Natural killer cell treated with Interleukin-12 subunit alpha and Interleukin-12 subunit beta and Interleukin-15 and Interleukin-18, amount 100 ng/mL, for 72 hours (primary cell): ENCODE measurements at places on chromosomes 4 and X. TPM values are rescaled to one million over a fixed set of nuclear protein-coding genes. Genes with fewer than 3 reads are reported as not detected.

Gene ARHGAP6
- total RNA-seq = 0.14 TPM

Gene SSX1
- total RNA-seq = not detected

Gene REELD1
- total RNA-seq = not detected

Gene SLC25A31
- total RNA-seq = not detected

Gene NWD2
- total RNA-seq = not detected

- DNase-seq = no peak
- H3K4me3 ChIP-seq = no peak overlapping the region
- H3K36me3 ChIP-seq = no peaks in the 10 kb centered on the region
- no peaks in the 10 kb centered on the region for H3K4me1 ChIP-seq
- no peak overlapping the region for H3K27ac ChIP-seq
Measured at GRCh38 chr4:125714845-125715244, 400.1 kb downstream of the FAT4 start.

GRCh38 chrX:18354369-18355223 is at the start of gene SCML2:
SCML2 (minus strand) TSS chrX:18354688; CDS start chrX:18334071, 20,617 bp downstream.
- H3K4me3 ChIP-seq = peak within 1 kb of the TSS; percentile 60
- H3K36me3 ChIP-seq = no peaks in the 10 kb centered on the region
- DNase-seq = no peak
- H3K27ac ChIP-seq = no peak within 1 kb of the TSS
- H3K27me3 ChIP-seq = peaks cover 14% of the 10 kb centered on the region
- H3K4me1 ChIP-seq = peaks cover 5% of the 10 kb centered on the region

Gene UGT2B15
- total RNA-seq = not detected

DNA sequence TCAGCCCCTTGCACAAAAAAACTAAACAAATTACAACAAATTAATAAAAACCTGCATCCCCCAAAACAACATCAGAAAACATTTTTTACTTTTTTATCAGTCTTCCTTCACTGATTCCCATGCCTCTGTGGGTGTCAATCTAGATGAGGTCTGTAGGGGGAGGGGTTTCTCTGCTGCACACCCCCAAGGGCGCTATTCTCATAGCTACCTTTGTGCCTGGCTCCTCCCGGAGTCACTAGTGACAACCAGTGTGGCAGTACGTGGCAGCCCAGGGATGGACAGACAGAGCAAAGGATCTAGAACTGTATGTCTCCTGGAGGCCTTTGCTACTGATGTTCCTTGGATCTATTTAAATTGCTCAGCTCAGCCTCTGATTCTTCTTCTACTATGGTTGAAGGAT is 228.1 kb upstream of the ANXA3 start:
- H3K27me3 ChIP-seq = peaks cover 24% of the 10 kb centered on the region
- no peaks in the 10 kb centered on the region for H3K36me3 ChIP-seq
- no peak for DNase-seq

GRCh38 chr4:138591808-138592207 is 349.7 kb upstream of the SLC7A11 start:
- H3K4me1 ChIP-seq = no peaks in the 10 kb centered on the region
- no peaks in the 10 kb centered on the region for H3K36me3 ChIP-seq
- no peak for DNase-seq
- H3K27me3 ChIP-seq = no peaks in the 10 kb centered on the region
- no peak overlapping the region for H3K4me3 ChIP-seq

Gene TRO
- 3.0 TPM for total RNA-seq

GRCh38 chr4:127445471-127445870 is 187.3 kb upstream of the INTU start:
- DNase-seq = no peak
- no peaks in the 10 kb centered on the region for H3K4me1 ChIP-seq
- no peaks in the 10 kb centered on the region for H3K27me3 ChIP-seq
- H3K36me3 ChIP-seq = no peaks in the 10 kb centered on the region
- H3K27ac ChIP-seq = no peak overlapping the region

Gene XAGE5
- total RNA-seq = not detected

Gene GAGE12F
- not detected for total RNA-seq

Gene CXCL11
- total RNA-seq = 2.5 TPM

Gene RRAGB
- total RNA-seq = 6.1 TPM

Gene C4orf54
- total RNA-seq = not detected

Gene HSD17B13
- 0.12 TPM for total RNA-seq

DNA sequence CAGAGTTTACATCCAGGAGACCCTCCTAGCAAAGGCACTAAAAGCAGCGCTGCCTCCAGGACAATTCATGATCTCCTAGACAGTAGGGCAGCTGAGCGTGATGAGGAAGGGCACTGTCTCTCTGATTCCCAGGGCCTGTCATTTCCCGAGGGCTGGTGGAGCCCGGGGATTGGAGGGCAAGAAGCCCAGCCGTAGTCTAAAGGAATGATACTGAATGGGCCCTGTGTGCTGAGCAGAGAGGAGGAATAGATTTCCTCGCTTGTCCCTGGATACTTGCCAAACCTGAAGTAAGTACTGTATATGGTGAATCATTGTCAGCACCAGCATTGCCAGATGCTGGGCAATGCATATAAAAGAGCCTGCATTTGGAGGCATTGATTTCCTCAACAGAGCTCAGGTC is 88.0 kb upstream of the SLITRK2 start:
- no peak overlapping the region for H3K4me3 ChIP-seq
- H3K27me3 ChIP-seq = no peaks in the 10 kb centered on the region
- no peaks in the 10 kb centered on the region for H3K4me1 ChIP-seq
- DNase-seq = no peak

DNA sequence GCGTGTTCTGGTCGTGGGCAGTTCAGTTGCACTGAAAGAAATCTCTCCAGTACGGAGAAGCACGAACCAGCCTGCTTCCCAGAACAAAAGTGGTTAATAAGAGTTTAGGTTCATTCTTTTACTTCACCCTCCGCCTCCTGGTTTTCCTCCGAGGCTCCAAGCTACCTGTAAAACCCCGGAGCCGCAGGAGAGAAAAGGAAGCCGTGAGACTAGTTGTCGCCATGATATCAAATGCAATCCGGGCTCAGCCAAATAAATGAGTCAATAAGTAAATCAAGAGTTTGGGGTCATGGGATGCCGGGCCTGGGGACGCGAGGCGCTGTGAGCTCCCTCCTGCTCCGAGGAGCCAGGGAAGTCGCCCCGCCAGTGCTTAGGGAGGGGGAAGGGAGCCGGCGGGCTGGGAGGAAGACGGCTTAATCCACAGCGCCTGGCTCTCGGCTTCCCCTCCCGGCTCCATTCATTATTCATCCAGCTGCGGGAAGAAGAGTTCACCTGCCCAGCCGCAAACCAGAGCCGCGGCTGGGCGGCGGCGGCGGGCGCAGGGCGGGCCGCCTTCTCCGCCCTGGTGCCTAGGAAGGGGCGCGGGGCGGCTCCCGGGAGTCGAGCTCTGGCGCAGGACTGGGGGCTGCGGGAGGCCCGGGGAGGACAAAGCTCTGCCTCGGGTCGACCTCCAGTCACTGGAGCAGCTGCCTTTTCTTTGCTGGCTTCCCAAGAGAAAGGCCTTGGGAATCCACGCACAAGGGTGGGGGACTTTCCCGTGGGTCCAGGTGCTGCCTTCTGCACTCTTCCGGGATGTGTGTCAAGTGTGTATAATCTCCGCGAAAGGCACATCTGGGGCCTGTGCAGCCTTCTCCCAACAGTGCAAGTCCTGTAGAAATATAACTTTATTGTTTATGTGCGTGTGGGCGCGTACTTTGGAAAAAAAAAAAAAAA is 1.7 kb downstream of the FRAS1 start:
- peaks cover 65% of the 10 kb centered on the region for H3K27me3 ChIP-seq
- H3K27ac ChIP-seq = no peak overlapping the region
- no peak for DNase-seq
- peak overlapping the region; percentile 91 for H3K4me3 ChIP-seq

- no peak for DNase-seq
- H3K36me3 ChIP-seq = no peaks in the 10 kb centered on the region
- no peak overlapping the region for H3K27ac ChIP-seq
- peaks cover 22% of the 10 kb centered on the region for H3K4me1 ChIP-seq
- peak overlapping the region; percentile 77 for H3K4me3 ChIP-seq
Measured at GRCh38 chrX:150569155-150569477, 695 bp downstream of the MTM1 start.

GRCh38 chr4:174324236-174324635 is 40.5 kb downstream of the CEP44 start:
- H3K4me3 ChIP-seq = no peak overlapping the region
- H3K36me3 ChIP-seq = no peaks in the 10 kb centered on the region
- DNase-seq = no peak
- H3K27ac ChIP-seq = no peak overlapping the region
- H3K27me3 ChIP-seq = no peaks in the 10 kb centered on the region

- H3K4me1 ChIP-seq = no peaks in the 10 kb centered on the region
- no peak overlapping the region for H3K4me3 ChIP-seq
- no peak overlapping the region for H3K27ac ChIP-seq
Measured at GRCh38 chrX:18290200-18290599, 64.3 kb downstream of the SCML2 start.

DNA sequence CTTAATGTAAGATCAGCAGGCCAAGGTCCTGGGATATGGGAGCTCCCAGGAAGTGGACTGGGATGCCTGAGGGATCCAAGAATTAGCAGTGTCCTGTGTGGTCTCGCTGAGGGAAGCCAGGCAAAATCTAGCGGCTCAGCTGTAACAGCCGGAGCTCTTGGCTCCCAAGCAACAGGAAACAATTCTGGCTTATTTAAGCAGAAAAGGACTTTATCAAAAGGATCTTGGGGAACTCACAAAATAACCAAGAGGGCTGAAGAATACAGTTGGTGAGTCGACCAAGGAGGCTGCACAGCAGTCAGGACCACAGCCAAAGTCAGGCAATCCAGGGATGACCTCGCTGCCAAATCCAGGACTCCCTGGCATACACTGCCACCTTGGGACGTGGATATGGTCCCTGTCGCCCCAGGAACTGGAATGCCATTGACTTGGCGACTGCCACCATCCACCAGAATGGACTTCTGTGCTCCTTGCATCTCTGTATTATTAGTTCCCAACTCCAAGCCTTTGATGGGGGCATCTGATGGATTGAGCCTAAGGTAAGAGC is 165.3 kb upstream of the BCOR start:
- H3K27ac ChIP-seq = no peak overlapping the region
- DNase-seq = no peak
- no peak overlapping the region for H3K4me3 ChIP-seq
- peaks cover 3% of the 10 kb centered on the region for H3K4me1 ChIP-seq

GRCh38 chrX:54386314-54386713 is 28.5 kb upstream of the WNK3 start:
- H3K36me3 ChIP-seq = no peaks in the 10 kb centered on the region
- H3K27ac ChIP-seq = no peak overlapping the region
- H3K4me1 ChIP-seq = no peaks in the 10 kb centered on the region
- no peak overlapping the region for H3K4me3 ChIP-seq

- H3K27me3 ChIP-seq = peaks cover 10% of the 10 kb centered on the region
- no peak for DNase-seq
- H3K36me3 ChIP-seq = no peaks in the 10 kb centered on the region
- H3K4me3 ChIP-seq = no peak overlapping the region
- no peaks in the 10 kb centered on the region for H3K4me1 ChIP-seq
Measured at GRCh38 chr4:164892018-164892417, 15.0 kb downstream of the APELA start.

- H3K4me3 ChIP-seq = no peak overlapping the region
- no peak overlapping the region for H3K27ac ChIP-seq
- H3K36me3 ChIP-seq = no peaks in the 10 kb centered on the region
- peak; percentile 31 for DNase-seq
Measured at GRCh38 chr4:7153711-7154110, 38.6 kb upstream of the SORCS2 start.

Gene HTR2C
- total RNA-seq = not detected

Gene CHRDL1
- not detected for total RNA-seq

- peak within 1 kb of the TSS; percentile 72 for H3K4me3 ChIP-seq
- H3K27me3 ChIP-seq = peaks cover 43% of the 10 kb centered on the region
- no peak within 1 kb of the TSS for H3K27ac ChIP-seq
- peaks cover 10% of the 10 kb centered on the region for H3K4me1 ChIP-seq
- DNase-seq = no peak
Measured at GRCh38 chrX:118823263-118824172, at the start of gene ZCCHC12. ZCCHC12 (plus strand) TSS chrX:118823824; CDS start chrX:118825245, 1,421 bp downstream.

Gene FAM47A
- not detected for total RNA-seq

Gene TCEAL7
- total RNA-seq = not detected

Gene KCND1
- 6.2 TPM for total RNA-seq

DNA sequence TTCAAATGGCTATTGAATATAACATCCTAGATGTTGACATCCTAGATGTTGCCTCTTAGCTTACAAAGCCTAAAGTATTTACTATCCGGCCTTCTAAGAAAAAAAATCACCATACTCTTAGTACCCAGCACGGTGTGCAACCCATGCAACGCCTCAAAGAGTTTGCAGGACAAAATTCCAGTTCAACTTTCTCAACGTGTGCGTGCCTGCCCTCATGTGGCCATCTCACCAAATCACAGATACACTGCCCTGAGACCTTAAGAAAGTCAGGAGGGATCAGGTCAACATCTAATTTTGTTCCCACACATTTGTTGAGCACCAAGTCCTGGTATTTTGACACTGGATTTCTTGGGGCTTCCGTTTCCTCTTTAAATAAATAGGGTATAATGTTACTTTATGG is 68.3 kb downstream of the CRMP1 start:
- H3K27me3 ChIP-seq = peaks cover 24% of the 10 kb centered on the region
- no peaks in the 10 kb centered on the region for H3K36me3 ChIP-seq
- peaks cover 16% of the 10 kb centered on the region for H3K4me1 ChIP-seq

Gene SYAP1
- total RNA-seq = 12.7 TPM

DNA sequence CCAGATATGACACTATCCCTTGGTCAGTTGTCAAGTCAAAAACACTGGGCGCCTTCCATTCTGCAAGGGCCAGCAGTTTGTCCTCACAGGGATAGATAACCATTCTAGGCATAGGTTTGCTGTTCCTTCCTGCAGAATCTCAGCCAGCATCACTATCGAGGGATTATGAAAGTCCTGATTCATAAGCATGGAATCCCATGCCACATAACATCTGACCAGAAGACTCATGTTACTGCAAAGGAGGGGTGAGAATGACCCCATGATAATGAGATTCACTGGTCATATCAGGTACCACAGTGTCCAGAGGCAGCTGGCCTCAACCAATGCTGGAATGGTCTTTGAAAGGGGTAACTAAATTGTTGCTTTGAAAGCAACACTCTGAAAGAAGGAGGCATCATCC is 84.7 kb downstream of the OTC start:
- H3K36me3 ChIP-seq = no peaks in the 10 kb centered on the region
- no peak for DNase-seq
- H3K4me3 ChIP-seq = no peak overlapping the region
- peaks cover 13% of the 10 kb centered on the region for H3K27me3 ChIP-seq
- H3K4me1 ChIP-seq = no peaks in the 10 kb centered on the region
- no peak overlapping the region for H3K27ac ChIP-seq

Gene ARX
- not detected for total RNA-seq
